ENCODE measurements at places on chromosomes 4 and X. TPM values are rescaled to one million over a fixed set of nuclear protein-coding genes. Genes with fewer than 3 reads are reported as not detected.

Gene FAM9C
- 0.05 TPM for total RNA-seq

Gene SATL1
- not detected for total RNA-seq

Gene DGKK
- not detected for total RNA-seq

Gene TASL
- total RNA-seq = 7.0 TPM

Gene TRIM60
- not detected for total RNA-seq

Gene EOLA2
- total RNA-seq = 63.3 TPM

Gene SLC34A2
- total RNA-seq = not detected

Gene MAGEB1
- total RNA-seq = not detected

Gene BEX3
- total RNA-seq = 2.8 TPM

Gene TMSB15A
- total RNA-seq = not detected

Gene RAB40AL
- 0.44 TPM for total RNA-seq

Gene NCBP2L
- total RNA-seq = not detected

Gene LUZP4
- total RNA-seq = not detected

Gene ALB
- total RNA-seq = not detected

Gene TMEM31
- not detected for total RNA-seq

DNA sequence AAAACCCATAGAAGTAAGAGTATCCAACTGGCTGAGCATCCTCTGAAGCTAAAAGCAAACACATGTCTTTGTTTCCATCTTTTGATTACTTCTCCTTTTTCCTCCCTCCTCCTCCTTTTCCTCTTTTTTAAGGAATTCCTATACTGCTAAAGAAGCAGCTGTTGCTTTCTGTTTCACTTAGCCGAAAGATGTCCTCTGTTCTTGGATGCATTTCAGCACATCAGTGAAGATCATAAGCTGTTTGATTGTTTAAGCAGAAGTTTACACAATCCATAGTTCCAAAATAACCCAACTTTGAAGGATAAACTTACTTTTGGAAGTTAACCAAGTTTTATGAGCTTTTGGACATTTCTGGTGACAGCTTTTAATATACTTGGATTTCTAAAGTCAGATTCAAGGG is 55.1 kb upstream of the TNIP3 start:
- no peak for DNase-seq

GRCh38 chrX:146054311-146054710 is 236.7 kb downstream of the SLITRK2 start:
- DNase-seq = no peak

DNA sequence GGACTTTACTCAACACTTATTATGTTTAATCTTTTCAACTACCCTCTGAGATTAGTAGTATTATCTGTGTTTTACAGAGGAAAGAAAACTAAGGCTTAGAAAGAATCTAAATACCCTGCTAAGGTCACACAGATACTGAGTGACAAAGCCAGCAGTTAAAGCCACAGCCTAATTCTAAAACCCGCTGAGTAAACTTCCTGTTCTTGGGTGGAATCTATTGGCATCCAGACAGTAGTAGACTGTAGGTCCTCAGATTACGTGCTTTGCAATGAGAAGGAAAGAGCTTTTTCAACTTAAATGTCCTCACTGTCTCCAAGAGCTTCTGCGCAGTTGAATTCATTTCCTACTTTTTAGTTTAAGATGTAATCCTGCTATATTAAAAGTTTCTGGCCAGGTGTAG is 126.0 kb downstream of the TENM3 start:
- DNase-seq = no peak

DNA sequence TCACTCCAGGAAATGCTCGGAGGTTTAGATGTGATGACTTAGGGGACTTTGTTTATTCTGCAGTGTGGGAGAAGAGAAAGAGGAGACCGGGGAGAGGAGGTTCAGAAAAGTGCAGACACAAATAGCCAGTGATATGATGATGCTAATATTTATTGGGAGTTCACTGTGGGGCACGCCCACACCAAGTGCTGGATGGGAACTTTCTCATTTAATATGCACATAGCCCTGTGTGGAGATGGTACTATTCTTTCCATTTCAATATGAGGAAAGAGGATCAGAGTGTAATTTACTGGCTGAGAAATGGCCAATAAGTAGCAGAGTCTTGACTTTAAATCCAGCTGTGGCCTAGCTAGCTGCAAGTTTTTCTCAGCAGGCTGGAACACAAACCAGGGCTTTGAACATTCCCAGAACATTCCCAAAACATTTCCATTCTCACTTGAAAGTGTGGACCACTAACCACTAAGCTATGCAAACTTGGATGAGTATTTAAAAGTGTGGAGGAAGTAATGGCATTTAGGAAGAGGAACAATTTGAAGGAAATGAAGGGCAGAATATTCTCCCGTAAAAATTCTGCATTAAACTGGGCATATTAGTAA is 231.7 kb downstream of the HS3ST1 start:
- no peak for DNase-seq

DNA sequence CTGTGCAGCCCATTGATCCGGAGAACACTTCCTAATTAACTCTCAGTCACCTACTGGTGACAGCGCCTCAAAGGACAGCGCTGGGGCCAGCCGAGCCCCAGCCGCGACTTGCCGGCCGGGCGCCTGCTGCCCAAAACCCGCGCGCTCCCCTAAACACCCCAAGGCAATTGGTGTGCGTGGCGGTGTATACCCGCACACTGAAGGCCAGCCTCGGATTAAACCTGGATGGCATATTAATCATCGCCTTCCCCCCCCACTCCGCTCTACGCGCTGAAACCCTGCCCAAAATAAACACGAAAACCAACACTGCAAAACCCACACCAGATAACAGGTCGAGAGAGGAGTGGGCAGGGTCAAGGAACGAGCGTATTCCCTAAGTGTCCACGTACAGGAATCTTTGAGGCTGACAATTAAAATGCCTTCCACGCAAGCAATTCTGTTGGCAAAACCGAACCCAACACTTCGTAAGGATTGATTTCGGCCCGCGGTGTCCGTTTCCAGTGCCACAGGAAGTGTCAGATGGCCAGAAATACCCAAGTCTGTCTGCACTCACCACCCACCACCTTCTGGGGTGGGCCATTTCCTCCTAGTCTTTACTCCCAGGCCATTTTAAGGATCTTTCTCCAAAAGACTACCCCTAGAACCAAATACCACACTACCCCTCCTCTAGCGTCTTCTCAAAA is 2.7 kb downstream of the BCOR start:
- DNase-seq = no peak

DNA sequence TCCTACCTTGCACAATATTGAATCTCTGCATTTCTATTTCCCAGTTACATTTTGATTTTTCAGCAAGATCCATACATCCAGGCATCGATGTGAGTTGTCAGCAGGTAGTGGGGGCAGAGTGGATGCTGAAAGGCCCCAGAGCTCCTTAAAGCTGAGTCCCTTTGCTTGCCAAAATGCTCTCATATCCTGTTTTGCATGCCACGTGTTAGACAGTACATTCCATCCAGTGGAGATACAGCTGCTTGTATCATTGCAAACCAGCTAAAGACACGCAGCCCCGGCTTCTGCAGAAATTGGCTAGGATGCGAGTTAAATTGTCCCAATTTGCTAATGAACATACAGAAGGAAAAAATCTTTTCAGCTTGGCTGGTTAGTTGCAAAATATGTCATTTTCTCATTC is 179.6 kb upstream of the MXRA5 start:
- no peak for DNase-seq

- no peak for DNase-seq
Observed at GRCh38 chrX:78643874-78644273, 15.3 kb downstream of the RTL3 start.

DNA sequence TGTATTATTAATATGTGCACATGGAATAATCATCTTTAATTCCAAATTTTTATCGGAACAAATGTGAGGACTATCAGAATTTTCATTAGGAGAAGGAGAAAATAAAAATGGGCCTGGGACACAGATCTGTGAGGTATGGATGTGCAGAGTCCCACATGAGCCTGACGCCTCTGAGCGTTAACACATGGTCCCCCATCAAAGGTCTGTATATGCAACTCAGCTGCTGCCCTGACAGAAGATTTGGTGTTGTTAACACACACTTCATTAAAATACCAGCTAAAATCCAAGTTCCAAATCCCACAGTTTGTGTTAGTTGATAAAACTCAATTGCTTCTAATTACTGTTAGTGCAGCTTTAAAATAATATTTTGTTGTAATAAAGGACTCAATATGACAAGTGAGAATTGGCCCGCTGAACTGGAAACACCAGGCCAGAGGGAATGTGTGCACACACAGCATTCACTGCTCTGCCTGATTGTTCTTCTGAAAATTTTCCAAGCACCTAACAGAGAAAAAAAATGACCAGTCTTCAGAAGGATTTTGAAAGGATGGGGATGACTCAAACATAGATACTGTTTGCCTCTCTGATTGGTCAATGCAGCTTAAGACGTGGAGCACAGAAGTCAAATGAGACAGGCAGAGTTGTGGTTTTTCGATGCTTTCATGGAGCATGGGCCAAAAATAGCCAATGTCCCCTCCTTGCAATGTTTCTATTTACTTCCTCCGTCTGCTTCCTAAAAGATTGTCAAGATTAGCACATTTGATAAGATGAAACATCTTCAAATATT is 266.6 kb downstream of the NKX6-1 start:
- DNase-seq = no peak

DNA sequence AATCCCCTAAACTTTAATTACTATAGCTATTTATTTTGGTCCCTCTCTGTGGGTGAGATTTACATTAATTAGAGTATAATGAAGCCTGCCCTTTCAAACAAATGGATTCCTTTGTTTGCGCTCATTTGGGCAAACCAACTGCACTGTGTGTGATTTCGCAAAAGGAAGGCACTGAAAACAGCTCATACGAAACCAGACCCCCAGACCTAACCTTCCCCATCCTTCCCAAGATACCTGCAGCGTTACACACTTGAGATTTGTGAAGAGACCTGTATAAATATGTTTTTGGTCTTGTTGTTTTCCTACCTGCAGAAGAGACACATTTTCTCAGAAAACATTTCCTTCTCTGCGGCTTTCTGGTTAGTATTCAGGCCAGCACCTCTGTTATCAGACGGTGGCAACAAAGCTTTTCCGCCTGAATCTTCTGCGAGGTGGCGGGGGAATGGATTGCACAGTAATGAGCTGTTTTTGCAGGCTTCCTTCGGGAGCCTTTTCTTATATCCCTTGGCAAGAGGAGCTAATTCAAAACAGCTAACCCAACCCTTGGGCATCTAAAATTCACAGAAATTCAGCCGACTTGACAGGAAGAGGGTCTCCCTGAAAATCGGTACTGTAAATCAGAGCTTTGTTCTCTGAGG is 47.6 kb downstream of the CBLL2 start:
- no peak for DNase-seq

- no peak for DNase-seq
Observed at GRCh38 chrX:132463411-132463810, 25.4 kb downstream of the MBNL3 start.

GRCh38 chr4:6175426-6175825 is 24.9 kb downstream of the JAKMIP1 start:
- no peak for DNase-seq

GRCh38 chrX:121032531-121032930 is 14.9 kb upstream of the GLUD2 start:
- DNase-seq = no peak

GRCh38 chr4:3365871-3366842 is 73.3 kb downstream of the RGS12 start:
- DNase-seq = no peak

DNA sequence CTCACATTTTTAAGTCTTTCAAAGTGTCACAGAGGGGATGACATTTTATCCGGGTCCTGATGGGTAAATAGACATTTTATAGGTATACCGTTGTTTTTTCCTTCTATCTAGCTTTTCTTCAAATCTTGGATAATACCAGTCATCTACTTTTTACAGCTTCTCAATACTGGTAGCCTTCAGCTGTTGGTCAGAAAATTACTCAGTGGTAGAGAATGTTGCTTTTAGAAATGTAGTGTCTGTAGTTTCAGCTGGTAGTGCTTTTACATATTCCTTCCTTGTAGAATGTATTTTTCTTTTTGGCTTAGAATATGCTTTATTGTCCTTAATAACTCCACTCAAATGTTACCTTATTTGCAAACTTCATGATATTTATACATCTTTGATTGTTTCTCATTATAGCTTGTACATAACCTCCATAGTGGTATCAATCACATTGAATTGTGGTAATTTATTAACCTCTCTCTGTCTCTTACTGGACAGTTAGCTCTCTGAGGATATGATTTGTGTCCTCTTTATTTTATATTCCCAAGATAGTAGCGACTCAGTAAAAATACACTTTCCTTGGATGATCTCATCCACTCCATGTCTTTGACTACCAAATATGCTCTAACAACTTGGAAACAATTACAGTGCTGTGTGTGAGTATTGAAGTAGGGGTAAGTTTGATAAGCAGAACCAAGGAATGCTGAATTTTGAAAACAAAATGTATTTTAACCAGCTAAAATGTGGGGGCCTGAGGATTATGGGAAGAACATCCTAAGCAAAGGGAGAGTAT is 53.8 kb downstream of the RAP1GDS1 start:
- DNase-seq = no peak

DNA sequence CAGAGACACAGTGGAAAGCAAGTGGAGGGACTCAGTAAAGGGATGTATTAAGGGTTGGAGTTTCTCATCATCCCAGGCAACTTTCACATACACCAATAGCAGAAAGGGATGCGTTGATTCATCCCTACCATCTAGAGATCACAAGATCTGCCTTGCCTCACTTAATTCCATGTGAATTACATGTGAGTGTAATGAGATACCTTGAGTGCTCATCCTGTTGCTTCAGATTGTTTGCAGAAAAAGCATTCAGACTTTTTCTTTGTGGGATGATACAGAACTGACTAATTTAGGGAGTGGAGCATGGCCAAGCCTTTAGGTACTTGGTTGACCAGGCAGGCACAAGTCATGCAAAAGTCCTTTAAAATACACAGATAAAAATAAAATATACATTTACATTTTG is 124.8 kb upstream of the SLIT2 start:
- DNase-seq = no peak

DNA sequence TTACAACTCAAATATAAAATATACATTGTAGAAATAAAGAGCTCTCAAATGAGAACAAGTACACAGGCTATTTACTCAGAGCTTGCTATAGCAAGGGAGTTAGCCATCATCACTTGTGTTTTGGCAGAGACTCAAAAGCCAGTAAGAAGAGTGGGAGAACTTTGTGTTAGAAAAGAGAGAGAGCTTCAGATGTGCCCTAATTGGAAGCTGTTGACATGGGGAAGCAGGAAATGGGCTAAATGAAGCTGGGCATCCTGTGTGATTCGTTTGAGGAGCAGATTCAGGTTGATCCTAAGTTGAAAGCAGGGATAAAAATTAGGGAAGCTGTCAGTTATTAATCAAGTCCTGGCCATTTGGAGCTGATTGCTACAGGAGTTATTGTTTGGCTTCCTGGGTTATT is 207.4 kb upstream of the MAOA start:
- no peak for DNase-seq

DNA sequence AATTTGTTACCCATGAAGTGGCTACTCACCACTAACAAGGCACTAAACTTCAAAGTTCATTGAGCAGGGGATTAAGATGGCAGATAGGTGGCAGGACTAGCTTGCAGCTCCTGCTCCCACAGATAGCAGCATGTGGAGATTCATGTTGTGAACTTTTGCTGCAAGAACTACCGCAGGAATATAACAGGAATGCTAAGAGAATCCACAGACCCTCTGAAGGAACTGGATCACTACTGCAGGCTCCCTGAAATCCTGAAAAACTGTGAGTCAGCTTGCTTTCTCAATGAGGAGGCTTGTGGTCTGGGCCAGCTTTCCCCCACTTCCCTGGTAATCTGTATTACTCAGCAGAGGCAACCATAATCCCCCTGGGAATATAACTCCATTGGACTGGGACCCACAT is 118.5 kb upstream of the VCX2 start:
- no peak for DNase-seq

GRCh38 chr4:184369871-184370270 is 104.5 kb downstream of the IRF2 start:
- DNase-seq = no peak

- no peak for DNase-seq
Observed at GRCh38 chr4:128256539-128256938, 31.1 kb downstream of the PGRMC2 start.

Data from activated T-helper 1 cell treated with anti-CD3 and anti-CD28 coated beads, Interleukin-12 subunit alpha, Interleukin-12 subunit beta, Interleukin-2, Interleukin-4 antibody, amounts not matched to agents 30 ng/mL and 10 ng/mL and 1 ng/mL, durations not matched to agents 14 hours and 24 hours and 36 hours (primary cell).